ENCODE measurements at places on chromosomes 7 and 10. TPM values are rescaled to one million over a fixed set of nuclear protein-coding genes. Genes with fewer than 3 reads are reported as not detected.
A peak's percentile ranks its signal among the peaks of the same experiment; 100 is the strongest.

DNA sequence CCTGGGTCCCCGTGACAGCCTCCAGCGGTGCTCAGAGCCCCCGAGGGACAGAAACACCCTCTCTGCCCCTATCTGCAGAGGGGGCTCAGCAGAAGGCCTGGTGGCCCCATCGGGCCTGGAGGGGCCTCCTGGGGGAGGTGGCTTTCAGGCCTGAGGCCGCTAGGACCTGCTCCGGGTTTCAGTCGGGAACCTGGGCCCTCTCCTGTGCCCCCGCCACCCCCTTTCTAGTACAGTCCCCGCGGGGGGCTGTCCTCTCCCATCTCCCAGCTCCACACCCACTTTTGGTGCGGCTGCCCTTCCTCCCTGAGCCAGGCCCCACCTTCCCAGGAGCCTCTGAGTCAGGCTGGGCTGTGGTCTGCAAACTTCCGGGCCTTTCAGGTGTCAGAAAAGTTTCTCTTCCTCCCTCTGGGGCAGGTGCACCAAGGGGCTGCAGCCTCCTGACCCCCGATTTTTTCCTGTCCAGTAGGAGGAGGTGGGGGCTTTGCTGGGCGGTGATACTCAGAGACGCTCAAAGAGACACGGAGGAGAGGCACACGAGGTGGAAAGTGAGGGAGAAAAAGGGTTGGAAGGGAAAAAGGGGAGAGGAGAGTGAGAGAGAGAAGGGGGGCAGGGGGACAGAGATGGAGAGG, 692 bp downstream of the CARD11 start:
- H3K4me1 ChIP-seq = no peaks in the 10 kb centered on the region
- DNase-seq = no peak
- H3K4me3 ChIP-seq = no peak overlapping the region
- no peaks in the 10 kb centered on the region for H3K36me3 ChIP-seq

DNA sequence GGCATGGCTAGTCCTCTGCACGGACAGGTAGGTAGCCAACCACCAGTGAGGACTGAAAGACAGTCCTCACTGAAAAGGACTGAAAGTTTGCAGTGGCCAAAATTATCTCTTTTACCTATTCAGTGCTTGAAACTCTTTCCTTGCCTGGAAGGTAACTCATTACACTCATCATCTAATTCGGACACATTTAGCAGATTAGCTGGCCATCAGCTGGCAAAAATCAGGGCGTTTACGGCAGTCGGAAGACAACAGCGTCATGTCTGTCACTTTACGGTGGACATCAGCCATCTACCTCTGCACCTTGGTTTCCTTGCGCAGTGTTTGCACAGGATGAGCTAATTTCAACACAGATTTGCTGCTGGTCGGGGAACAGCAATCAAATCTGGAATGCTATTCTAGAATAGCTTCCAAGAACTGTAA, 740 bp downstream of the ANXA7 start:
- no peaks in the 10 kb centered on the region for H3K27me3 ChIP-seq
- no peaks in the 10 kb centered on the region for H3K36me3 ChIP-seq
- H3K4me1 ChIP-seq = no peaks in the 10 kb centered on the region
- H3K4me3 ChIP-seq = peak overlapping the region; percentile 97

- DNase-seq = no peak
- no peaks in the 10 kb centered on the region for H3K36me3 ChIP-seq
- no peak overlapping the region for H3K4me3 ChIP-seq
- H3K27ac ChIP-seq = no peak overlapping the region
- no peaks in the 10 kb centered on the region for H3K27me3 ChIP-seq
- H3K4me1 ChIP-seq = peaks cover 24% of the 10 kb centered on the region
Observed at GRCh38 chr10:50503661-50504320, 120.0 kb downstream of the SGMS1 start.

GRCh38 chr7:120170834-120171233, 102.1 kb upstream of the KCND2 start:
- H3K36me3 ChIP-seq = no peaks in the 10 kb centered on the region
- no peaks in the 10 kb centered on the region for H3K4me1 ChIP-seq
- H3K27ac ChIP-seq = no peak overlapping the region

DNA sequence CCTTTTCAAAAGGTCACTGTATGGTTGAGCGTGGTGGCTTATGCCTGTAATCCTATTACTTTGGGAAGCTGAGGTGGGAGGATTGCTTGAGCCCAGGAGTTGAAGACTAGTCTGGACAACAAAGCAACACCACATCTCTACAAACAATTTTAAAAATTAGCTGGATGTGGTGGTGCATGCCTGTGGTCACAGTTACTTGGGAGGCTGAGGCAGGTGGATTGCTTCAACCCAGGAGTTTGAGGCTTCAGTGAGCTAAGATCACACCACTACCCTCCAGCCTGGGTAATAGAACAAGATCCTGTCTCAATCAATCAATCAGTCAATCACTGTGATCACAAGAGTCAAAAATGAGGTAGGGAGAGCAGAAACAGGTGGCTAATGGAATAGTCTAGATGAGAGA, 97.0 kb downstream of the SUGCT start:
- no peaks in the 10 kb centered on the region for H3K27me3 ChIP-seq
- H3K36me3 ChIP-seq = no peaks in the 10 kb centered on the region
- H3K4me3 ChIP-seq = no peak overlapping the region
- no peak overlapping the region for H3K27ac ChIP-seq

GRCh38 chr10:2392145-2392812, 655.0 kb upstream of the ADARB2 start:
- no peaks in the 10 kb centered on the region for H3K36me3 ChIP-seq
- no peak for DNase-seq
- H3K4me1 ChIP-seq = no peaks in the 10 kb centered on the region

- H3K27ac ChIP-seq = no peak overlapping the region
- DNase-seq = no peak
- no peaks in the 10 kb centered on the region for H3K4me1 ChIP-seq
- H3K36me3 ChIP-seq = no peaks in the 10 kb centered on the region
Observed at GRCh38 chr10:35895331-35895730, 253.2 kb upstream of the FZD8 start.

GRCh38 chr10:19096501-19097073, 48.0 kb downstream of the MALRD1 start:
- no peak overlapping the region for H3K27ac ChIP-seq
- no peak for DNase-seq
- no peaks in the 10 kb centered on the region for H3K36me3 ChIP-seq

DNA sequence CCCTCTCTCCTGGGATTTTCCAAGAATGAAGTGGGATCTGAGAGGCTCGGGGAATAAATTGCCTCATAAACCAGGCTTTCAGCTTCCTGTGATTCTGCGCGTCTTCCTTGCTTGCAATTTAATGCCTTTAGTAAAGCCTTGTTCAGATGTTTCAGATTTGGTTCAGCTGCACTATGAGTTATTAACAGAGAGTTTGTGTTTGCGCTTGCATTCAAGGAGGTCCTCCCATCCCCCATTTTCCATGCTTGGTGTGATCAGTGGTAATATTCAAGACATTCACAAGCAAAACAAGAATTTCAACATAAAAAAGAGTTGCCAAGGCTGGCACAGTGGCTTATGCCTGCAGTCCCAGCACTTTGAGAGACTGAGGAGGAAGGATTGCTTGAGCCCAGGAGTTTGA, 1068.9 kb downstream of the TYW1 start:
- no peak overlapping the region for H3K27ac ChIP-seq
- H3K4me3 ChIP-seq = no peak overlapping the region
- H3K36me3 ChIP-seq = no peaks in the 10 kb centered on the region
- no peak for DNase-seq
- H3K27me3 ChIP-seq = no peaks in the 10 kb centered on the region

GRCh38 chr10:120953897-120954296, 102.7 kb downstream of the WDR11 start:
- DNase-seq = no peak
- H3K4me3 ChIP-seq = no peak overlapping the region
- no peak overlapping the region for H3K27ac ChIP-seq
- H3K27me3 ChIP-seq = peaks cover 20% of the 10 kb centered on the region
- no peaks in the 10 kb centered on the region for H3K36me3 ChIP-seq

- H3K4me3 ChIP-seq = peak overlapping the region; percentile 93
- H3K27ac ChIP-seq = peak overlapping the region; percentile 100
- DNase-seq = peak; percentile 88
Observed at GRCh38 chr10:100998183-100998990, 1.2 kb upstream of the LZTS2 start.

DNA sequence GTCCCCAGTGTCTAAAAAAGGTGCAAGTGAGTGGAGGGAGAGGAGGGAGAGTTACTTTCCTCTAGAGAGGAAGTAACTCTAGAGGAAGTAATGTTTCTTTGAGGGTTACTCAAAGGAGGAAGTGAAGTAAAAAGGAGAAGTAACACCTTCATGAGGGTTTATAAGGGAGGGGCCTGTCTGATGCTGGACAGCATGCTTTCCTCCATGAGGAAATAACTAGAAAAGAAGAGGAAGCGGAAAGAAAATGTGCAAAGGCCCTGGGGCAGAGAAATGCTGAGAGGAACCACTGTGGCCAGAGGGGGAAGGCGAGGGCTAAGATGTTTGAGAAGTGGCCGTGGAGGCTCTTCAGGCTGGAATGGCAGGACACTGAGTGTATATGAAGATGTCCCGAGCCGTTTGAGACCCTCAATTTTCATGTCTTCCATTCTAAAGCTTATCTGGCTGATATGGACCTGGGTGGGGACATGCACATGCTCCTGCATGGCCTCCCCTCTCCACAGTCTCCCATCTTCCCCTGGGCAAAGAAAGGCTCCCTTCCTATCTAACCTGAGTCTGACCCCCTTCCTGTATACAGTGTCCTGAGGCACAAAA, 3.4 kb upstream of the SLC18A2 start:
- no peak overlapping the region for H3K27ac ChIP-seq
- peaks cover 9% of the 10 kb centered on the region for H3K4me1 ChIP-seq
- no peaks in the 10 kb centered on the region for H3K36me3 ChIP-seq
- H3K4me3 ChIP-seq = no peak overlapping the region
- no peak for DNase-seq

DNA sequence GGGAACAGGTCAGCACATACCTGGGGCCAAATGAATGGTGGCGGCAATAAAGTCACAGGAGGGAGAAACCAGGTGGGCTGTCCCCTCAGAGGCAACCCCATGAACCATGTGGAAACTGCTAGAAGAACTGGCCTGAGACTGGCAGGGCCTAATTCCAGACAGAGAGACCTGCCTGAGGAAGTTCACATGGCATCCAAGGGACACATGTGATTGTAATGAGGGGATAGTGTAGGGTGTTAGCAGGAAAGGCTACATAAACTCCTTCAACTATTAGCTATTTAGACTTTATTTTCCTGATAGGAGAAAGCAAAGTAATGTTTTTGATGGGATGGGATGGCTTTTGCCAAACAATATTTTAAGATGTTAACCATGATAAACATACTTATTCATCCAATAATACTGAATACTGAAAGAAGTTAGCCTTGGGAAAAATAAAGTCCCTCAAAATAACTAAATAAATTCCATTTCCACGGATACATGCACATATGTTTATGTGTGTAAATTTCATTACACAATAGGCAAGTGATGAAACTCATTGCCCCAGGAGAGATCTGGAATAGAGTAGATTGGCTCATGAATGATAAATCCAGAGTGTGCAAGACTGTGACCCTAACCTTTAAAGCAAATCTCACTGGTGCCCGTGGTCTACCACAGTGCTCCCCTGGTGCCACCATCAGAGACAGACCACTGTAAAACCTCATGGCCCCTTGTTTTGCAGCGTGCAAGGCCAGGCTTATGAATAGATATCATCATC, 137.0 kb downstream of the NRF1 start:
- H3K27me3 ChIP-seq = no peaks in the 10 kb centered on the region
- no peak overlapping the region for H3K4me3 ChIP-seq
- no peak overlapping the region for H3K27ac ChIP-seq

- H3K4me1 ChIP-seq = no peaks in the 10 kb centered on the region
- no peak overlapping the region for H3K27ac ChIP-seq
- DNase-seq = no peak
- no peaks in the 10 kb centered on the region for H3K36me3 ChIP-seq
Observed at GRCh38 chr7:126720232-126720631, 532.5 kb downstream of the GRM8 start.

DNA sequence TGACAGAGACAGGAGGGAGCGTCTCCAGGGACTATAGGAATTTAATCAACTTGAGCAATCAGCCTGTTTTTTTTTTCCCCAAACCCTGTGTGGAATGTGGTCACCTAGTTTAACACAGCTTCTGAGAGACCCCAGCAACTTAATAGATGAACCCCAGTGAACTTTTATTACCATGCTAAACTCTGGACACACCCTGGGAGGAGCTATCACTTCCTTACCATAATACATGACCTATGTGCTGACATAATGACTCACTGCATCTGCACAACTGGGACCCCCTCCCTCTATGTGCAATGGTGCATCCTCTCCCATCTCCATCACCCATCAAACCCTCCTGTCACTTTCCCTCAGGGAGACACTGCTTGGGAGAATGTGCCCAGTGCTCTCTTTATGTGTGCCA, 83.7 kb downstream of the EPC1 start:
- no peaks in the 10 kb centered on the region for H3K4me1 ChIP-seq
- H3K4me3 ChIP-seq = no peak overlapping the region
- DNase-seq = no peak
- H3K27ac ChIP-seq = no peak overlapping the region
- no peaks in the 10 kb centered on the region for H3K27me3 ChIP-seq
- H3K36me3 ChIP-seq = peaks cover 18% of the 10 kb centered on the region

GRCh38 chr10:107033799-107034422, 130.6 kb downstream of the SORCS1 start:
- no peaks in the 10 kb centered on the region for H3K4me1 ChIP-seq
- H3K36me3 ChIP-seq = no peaks in the 10 kb centered on the region
- no peak for DNase-seq
- H3K4me3 ChIP-seq = no peak overlapping the region
- no peaks in the 10 kb centered on the region for H3K27me3 ChIP-seq

GRCh38 chr10:31268444-31269303, 50.3 kb upstream of the ZEB1 start:
- H3K27me3 ChIP-seq = no peaks in the 10 kb centered on the region
- peaks cover 6% of the 10 kb centered on the region for H3K4me1 ChIP-seq
- no peak overlapping the region for H3K4me3 ChIP-seq
- DNase-seq = no peak
- H3K27ac ChIP-seq = no peak overlapping the region

- H3K36me3 ChIP-seq = no peaks in the 10 kb centered on the region
- peaks cover 8% of the 10 kb centered on the region for H3K4me1 ChIP-seq
- H3K27ac ChIP-seq = no peak overlapping the region
- no peak for DNase-seq
- H3K4me3 ChIP-seq = no peak overlapping the region
- no peaks in the 10 kb centered on the region for H3K27me3 ChIP-seq
Observed at GRCh38 chr10:62491597-62491996, 117.4 kb downstream of the ZNF365 start.

The UTF1 gene
- not detected for total RNA-seq

The SPDYE8 gene
- total RNA-seq = not detected

The KNDC1 gene
- not detected for total RNA-seq

The LOXL4 gene
- total RNA-seq = 1.7 TPM

The VGF gene
- not detected for total RNA-seq

The MACROH2A2 gene
- total RNA-seq = 16.6 TPM

The FGL2 gene
- total RNA-seq = 8.6 TPM

The CYP2C19 gene
- total RNA-seq = not detected

The LRRD1 gene
- not detected for total RNA-seq

The PDGFA gene
- total RNA-seq = 19.7 TPM

The RHOBTB1 gene
- total RNA-seq = 19.6 TPM

The TRPV5 gene
- total RNA-seq = not detected

The ELFN1 gene
- 6.1 TPM for total RNA-seq

The WASHC2C gene
- 33.7 TPM for total RNA-seq
